ENCODE measurements at places on chromosomes 16 and 17. TPM values are rescaled to one million over a fixed set of nuclear protein-coding genes. Genes with fewer than 3 reads are reported as not detected.

Gene CHD3
- total RNA-seq: 97.6 TPM

DNA sequence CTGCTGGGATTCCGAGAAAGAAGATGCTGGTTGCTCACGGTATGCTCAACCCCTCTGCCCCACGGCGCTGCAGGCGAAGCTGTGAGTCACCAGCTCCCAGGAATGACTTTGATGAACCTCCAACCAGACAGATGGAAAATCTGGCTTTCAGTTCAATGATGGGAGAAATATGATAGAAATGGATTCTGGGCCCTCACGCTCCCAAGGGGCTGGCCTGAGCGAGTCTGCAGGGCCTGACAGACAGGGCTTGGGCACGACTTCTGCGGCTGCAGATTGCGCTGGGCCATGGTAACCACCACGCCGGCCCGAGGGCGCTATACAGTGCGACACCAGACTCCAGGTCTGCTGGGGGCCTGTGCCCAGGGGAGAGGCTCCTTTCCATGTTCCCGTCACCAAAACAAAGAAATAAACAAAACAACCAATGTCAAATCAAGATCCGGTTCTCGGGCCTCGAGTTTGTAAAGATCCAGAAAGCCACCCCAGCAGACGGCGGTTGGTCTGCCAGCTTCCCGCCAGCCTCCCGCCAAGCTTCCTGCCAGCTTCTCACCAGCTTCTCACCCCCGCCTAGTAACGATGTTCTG is 11.1 kb upstream of the ABR start:
- H3K4me3 ChIP-seq: no peak overlapping the region
- no peaks in the 10 kb centered on the region for H3K27me3 ChIP-seq
- DNase-seq: no peak
- peaks cover 42% of the 10 kb centered on the region for H3K4me1 ChIP-seq
- H3K27ac ChIP-seq: no peak overlapping the region

- no peak overlapping the region for H3K4me3 ChIP-seq
- H3K27ac ChIP-seq: peak overlapping the region; percentile 51
- DNase-seq: no peak
- no peaks in the 10 kb centered on the region for H3K27me3 ChIP-seq
Observed at GRCh38 chr16:75044800-75045361, 46.1 kb downstream of the ZNRF1 start.

DNA sequence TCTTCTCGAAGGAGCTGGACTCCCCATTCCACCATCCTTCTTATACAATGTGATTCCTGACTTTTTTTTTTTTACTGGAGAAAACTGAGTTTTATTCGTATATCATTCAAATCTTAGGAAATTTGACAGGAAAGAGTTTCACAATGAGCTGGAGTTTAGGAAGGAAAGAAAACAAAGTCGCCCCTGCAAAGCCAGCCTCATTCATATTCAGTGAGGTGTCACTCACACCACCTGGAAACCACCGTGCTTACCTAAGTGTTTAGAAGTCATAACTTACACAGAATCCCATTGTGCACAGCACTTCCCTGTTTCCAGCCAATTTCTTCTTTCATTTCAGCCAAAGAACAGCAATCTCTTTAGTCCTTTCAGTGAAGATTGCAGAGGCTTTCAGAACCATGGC is 90.3 kb upstream of the CHMP6 start:
- H3K27ac ChIP-seq: peak overlapping the region; percentile 34
- H3K36me3 ChIP-seq: peaks cover 16% of the 10 kb centered on the region
- no peaks in the 10 kb centered on the region for H3K27me3 ChIP-seq

- no peak for DNase-seq
- H3K27ac ChIP-seq: no peak overlapping the region
- H3K36me3 ChIP-seq: no peaks in the 10 kb centered on the region
- no peaks in the 10 kb centered on the region for H3K27me3 ChIP-seq
Observed at GRCh38 chr16:75820672-75821071, 94.4 kb upstream of the CPHXL start.

DNA sequence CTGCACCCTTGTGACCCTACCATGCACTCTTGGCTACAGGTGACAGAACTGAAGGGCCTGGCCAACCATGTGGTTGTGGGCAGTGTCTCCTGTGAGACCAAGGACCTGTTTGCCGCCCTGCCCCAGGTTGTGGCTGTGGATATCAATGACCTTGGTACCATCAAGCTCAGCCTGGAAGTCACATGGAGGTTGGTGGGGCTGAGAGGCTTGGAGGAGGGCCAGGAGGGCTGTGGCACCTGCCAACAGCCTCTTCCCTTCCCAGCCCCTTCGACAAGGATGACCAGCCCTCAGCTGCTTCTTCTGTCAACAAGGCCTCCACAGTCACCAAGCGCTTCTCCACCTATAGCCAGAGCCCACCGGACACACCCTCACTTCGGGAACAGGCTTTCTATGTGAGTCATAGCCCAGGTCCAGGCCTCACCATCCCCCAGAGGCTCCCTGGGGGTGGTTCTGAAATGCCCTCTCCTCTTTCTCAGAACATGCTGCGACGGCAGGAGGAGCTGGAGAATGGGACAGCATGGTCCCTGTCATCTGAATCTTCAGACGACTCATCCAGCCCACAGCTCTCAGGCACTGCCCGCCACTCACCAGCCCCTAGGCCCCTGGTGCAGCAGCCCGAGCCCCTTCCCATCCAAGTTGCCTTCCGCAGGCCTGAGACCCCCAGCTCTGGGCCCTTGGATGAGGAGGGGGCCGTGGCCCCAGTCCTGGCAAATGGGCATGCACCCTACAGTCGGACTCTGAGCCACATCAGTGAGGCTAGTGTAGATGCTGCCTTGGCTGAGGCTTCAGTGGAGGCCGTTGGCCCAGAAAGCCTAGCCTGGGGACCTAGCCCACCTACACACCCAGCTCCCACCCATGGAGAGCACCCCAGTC is 13.0 kb downstream of the RIPOR1 start:
- DNase-seq: no peak
- H3K4me1 ChIP-seq: peaks cover 81% of the 10 kb centered on the region
- H3K27me3 ChIP-seq: no peaks in the 10 kb centered on the region
- H3K4me3 ChIP-seq: no peak overlapping the region
- H3K36me3 ChIP-seq: peaks cover 84% of the 10 kb centered on the region

Measured in upper lobe of left lung (tissue), 6 donors.